ENCODE measurements at places on chromosomes 11 and 22. TPM values are rescaled to one million over a fixed set of nuclear protein-coding genes. Genes with fewer than 3 reads are reported as not detected.

DNA sequence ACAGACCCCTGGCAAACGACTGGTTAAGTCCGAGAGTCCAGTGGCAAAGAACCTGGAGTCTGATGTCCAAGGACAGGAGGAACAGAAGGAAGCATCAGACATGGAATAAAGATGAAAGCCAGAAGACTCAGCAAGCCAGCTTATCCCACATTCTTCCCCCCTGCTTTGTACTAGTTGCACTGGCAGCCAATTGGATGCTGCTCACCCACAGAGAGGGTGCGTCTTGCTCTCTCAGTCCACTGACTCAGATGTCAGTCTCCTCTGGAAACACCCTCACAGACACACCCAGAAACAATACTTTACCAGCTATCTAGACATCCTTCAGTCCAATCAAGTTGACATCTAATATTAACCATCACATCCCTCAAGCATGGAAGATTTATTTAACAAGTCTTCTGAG, 1265.8 kb upstream of the CNTN5 start:
- no peak for DNase-seq

Gene FAT3
- not detected for total RNA-seq

DNA sequence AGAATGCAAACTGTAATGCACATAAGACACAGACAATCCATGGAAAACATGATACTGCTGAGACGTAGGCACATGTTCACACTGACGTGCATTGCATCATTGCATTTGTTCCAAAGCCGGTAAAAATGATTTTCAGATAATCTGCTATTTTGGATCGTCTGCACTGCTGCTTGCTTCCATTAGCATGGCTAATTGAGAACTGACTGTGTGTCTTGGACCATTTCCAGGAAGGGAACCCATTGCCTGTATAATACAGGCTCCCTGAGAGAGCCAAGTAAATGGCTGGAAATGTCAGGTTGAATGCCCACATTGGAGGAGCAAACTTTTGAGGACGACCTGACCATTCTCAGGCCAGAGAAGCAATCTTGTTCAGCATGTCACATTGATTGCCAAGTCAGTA, 304.8 kb downstream of the ST3GAL4 start:
- no peak for DNase-seq

Gene ANKRD49
- total RNA-seq: 39.5 TPM

Gene LRRC10B
- total RNA-seq: not detected

GRCh38 chr11:68841718-68842426, at the start of gene CPT1A:
TSS of gene CPT1A (minus strand) at chr11:68841916. CDS start at chr11:68815474, 26,442 bp downstream.
- DNase-seq: peak; percentile 67

GRCh38 chr22:36301384-36301828, 48.5 kb downstream of the APOL1 start:
- peak; percentile 74 for DNase-seq

Gene TRIM6
- 0.44 TPM for total RNA-seq

Data from activated B cell treated with CpG ODN at 0.5 μM for 24 hours (primary cell).